Natural killer cell (primary cell): ENCODE measurements at places on chromosomes 3 and 15.

- DNase-seq, result no peak
Measured at GRCh38 chr3:126370055-126370454, 12.8 kb upstream of the KLF15 start.

DNA sequence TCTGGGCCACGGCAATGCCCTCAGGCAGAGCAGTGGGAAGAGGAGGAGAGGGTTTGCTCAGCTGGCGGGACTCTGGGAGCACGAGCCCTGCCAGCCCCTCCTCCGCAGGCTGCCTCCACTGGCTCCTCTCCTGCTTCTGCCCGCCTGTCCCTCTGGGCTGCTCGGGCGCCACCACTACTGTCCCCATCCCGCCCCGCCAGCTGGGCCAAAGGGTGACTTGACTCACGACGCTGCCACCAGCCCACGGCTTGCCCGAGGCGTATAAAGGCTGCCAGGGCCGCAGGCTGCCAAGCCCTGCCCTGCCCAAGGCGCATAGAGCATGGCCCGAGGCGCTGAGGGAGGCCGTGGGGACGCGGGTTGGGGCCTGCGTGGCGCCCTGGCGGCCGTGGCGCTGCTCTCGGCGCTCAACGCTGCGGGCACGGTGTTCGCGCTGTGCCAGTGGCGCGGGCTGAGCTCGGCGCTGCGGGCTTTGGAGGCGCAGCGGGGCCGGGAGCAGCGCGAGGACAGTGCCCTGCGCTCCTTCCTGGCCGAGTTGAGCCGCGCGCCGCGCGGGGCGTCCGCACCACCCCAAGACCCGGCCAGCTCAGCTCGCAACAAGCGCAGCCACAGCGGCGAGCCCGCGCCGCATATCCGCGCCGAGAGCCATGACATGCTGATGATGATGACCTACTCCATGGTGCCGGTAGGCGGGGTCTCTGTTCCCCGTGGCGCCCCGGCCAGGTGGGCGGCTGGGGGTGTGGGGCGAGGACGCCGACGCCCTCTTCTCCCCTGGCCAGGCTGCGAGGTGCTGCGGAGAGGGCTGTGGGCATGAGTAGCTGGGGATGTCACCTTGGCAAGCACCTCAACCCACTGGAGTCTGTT is at the start of gene GLDN:
Gene GLDN (plus strand): TSS at position 290 of the 861 bp plus-strand sequence. CDS start 30 bp downstream, at position 320.
- no peak for DNase-seq

GRCh38 chr3:171420667-171421066 is 39.5 kb downstream of the TNIK start:
- DNase-seq, result no peak

DNA sequence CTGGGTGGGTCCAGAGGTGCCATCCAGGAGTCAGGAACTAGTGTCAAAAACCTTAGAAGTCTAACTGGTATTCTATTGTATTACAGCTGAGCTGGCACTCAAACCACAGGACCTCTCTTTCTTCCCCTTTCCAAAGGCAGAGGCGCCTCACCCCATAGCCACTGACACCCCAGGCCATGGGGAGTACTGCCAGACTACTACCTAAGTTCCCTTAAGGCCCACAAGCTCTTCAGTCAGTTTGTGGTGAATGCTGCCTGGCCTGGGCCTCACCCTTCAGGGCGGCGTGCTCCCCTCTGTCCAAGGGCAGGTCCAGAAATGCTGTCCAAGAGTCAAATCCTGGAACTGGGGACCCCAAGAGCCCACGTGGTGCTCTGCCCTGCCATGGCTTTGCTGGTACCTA is 43.0 kb upstream of the FGF7 start:
- DNase-seq, result no peak

GRCh38 chr3:56368846-56369245 is 99.4 kb downstream of the ERC2 start:
- DNase-seq, result no peak

DNA sequence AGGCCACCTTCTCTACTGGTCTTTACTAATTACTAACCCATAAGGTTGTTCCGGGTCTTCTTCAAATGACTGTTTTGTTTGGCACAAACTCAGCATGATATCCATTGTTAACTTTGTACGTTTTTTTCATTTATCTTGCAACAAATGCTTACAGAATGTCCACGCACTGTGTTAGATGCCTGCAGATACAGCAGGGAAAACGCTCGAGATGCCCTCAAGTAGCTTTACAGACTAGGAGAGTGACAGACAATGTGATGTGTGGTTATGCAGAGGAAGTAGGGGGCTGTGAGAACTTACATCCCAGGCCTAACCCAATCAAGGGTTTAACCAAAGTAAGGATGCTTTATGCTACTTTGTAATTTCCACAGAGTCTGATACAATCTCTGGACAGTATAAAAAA is 949 bp upstream of the RFC4 start:
- DNase-seq, result no peak

- DNase-seq, result no peak
Measured at GRCh38 chr3:48581621-48582481, 13.3 kb downstream of the COL7A1 start.

DNA sequence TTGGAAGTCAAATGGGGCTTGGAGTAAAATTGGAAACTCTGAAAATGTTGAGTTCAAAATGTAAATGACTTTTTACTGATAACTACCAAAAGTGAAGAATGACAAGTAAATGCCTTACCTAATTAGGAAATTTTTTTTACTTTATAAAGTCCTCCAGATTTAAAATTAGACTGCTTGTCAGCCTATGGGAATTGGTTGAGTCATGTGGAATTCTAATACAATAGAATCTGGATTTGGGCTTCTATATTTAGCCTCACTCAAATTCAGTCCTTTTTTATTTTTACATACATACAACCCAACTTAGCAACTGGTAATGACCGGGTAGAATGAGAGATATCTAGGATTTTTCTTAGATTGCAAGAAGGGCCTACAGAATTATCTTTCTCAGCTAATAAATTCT is 158.9 kb upstream of the CADPS start:
- no peak for DNase-seq

DNA sequence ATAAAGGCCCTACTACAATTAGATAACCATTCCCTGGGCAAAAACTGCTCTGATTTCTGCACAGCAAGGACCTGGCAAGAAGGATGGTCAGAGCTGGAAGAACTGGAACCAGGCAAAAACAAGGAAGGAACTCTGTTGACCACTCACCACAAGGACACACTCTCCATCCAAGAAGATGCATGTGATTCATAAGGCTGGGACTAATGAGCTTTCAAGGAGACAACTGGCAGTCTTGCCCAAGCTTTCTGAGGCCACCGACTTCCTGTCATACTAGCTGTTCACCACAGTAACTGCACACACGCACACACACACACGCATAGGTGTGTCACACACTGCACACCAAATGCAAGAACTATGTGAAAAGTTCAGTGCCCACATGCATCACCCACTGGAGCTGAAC is 256.6 kb downstream of the OCA2 start:
- DNase-seq, result no peak

DNA sequence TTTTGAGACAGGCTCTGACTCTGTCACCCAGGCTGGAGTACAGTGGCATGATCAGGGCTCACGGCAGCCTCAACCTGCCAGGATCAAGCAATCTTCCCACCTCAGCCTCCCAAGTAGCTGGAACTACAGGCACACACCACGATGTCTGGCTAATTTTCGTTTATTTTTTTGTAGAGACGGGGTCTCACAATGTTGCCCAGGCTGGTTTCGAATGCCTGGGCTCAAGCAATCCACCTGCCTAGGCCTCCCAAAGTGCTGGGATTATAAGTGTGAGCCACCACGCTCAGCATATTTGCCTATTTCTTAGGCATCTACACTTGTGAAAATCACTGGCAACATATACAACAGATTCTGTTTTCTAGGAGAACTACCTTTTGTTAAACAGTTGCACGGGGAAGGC is 16.9 kb downstream of the MYO1E start:
- DNase-seq, result no peak

- DNase-seq, result peak; percentile 93
Measured at GRCh38 chr15:65856821-65857455, 12.4 kb upstream of the RAB11A start.

DNA sequence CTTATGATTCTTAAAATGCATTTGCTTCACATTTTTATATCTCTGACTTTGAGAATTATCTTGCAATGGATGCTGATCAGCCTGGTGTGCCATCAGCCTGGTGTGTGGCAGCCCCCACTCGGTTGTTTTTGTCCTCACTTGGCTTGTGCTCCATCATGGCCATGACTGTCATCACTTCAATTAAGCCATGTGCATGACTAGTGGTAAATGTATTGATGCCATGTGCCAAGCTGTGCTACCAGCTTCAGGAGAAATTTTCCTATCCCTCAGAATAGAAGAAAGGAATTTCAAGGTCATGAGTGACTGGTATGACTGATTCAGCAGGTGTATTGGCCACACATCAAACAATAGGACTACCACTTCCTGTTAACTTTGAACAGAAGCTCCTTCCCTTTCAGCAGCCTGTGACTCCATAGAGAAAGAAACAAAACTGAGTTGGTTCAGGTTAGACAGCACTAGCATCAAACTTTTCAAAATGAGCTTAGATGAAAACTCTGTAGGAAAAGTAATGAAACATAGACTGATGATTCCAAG is 251.7 kb downstream of the GRM7 start:
- no peak for DNase-seq

DNA sequence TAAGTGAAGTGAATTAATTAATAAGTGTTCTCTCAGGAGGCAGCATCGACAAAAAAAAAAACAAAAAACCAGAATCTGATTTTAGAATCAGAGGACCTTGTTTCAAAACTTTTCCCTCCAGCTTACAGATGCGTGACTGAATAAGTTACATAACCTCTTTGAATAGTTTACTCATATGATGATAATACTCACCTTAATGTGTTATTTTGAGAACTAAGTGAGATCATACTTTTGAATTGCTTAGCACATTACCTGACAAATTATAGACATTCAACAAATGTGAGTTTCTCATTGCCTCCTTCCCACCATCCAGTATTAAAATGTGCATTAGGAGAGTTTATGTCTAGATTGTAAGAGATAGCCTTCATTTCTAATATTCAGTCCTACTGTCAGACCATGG is 94.0 kb downstream of the SOX2 start:
- DNase-seq, result no peak

- DNase-seq, result no peak
Measured at GRCh38 chr15:41894251-41894790, 468 bp upstream of the SPTBN5 start.

DNA sequence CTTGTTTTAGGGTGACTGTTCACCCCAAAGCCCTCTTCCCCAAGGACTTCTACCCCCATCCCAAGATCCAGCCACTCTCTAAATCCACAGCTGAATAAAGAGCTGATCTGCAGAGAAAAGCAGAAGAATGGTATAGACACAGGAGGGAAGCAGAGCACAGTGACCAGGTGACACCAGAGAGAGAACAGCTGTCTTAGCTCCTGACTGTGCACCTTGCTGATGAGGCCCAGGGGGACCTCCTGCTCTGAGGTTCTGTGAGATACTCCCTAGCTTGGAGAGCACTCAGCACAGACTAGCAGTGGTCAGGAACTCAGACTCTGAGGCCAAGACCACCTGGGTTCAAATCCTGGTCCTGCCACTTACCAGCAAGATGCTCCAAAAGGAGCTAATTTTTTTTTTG is 17.7 kb downstream of the MCF2L2 start:
- no peak for DNase-seq
